Psoas muscle (tissue), 8 donors: ENCODE measurements at places on chromosomes 5 and 9.

DNA sequence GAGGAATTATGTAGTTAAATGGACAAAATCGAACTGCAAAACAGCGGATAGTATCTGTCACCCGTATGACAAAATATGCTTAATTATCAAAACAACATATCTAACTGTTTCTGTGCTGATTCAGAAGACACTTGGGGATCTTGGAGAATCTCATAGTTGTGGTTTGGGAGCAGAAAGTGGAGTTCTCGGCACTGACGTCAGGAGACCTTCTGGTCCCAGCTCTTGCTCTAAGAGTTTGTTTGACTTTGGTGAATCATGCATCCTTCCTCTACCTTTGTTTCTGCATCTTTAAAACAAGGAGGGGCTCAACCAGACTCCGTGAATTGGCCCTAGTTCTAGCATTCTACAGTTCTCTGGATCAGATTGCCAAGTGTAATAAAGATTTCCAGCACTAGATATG, 37.0 kb upstream of the TAF1L start:
- DNase-seq: no peak

DNA sequence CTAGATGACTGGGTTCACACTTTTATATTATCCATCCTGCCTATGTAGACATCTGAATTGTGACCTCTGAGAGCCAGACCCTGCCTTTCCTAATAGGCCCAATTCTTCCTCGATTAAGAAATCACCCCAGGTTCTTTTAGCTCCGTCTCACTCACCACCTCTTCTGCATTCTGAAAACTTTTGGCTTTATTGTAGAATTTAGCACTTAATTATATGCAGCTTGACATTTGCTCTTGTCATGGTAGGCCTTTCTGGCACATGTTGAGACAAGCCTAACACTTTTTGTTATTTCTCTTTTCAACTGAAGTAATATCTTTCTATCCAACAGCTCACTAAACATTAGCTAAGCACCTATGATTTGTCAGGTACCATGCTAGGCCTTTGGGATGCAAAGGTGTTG, 163.3 kb downstream of the INSYN2B start:
- no peak for DNase-seq

GRCh38 chr9:111350556-111350955, 20.5 kb upstream of the OR2K2 start:
- no peak for DNase-seq

- DNase-seq: no peak
These were observed 83.3 kb upstream of the NEK6 start for GRCh38 chr9:124174433-124174832.

- DNase-seq: no peak
These were observed 19.8 kb upstream of the TNIP1 start for GRCh38 chr5:151100681-151101080.

DNA sequence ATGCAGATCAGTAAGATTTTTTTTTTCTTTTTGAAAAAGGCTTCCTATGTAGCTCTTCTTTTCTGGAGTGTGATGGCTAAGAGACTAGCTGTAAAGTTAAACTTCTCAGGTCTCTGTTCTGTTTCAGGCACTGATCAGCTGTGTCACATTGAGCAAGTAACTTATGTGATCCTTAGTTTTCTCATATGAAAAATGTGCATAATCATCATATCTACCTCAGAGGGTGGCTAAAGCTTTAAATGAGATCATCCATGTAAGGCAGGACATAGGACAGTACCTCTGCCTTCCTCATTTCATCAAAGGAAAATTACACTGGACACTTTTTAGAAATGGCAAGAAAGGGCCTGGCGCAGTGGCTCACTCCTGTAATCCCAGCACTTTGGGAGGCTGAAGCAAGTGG, 235.9 kb upstream of the TYRP1 start:
- no peak for DNase-seq

DNA sequence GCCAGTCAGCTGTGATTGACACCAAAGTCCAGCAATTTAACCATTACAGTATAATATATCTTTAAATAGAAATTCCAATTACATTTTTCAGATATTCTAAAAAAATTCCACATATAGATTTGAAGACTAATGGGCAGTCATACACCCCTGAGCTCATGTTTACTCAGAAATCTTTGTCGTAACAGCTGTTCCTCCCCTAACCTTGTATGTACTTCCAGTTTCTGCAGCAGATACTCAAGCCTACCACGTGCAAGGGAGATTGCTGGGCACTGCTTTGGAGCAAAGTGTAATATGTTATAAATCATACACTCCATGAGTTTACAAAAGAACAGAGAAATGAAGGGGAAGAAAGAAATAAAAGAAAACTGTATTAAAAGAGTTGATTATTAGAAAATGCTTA, 241.2 kb downstream of the TRIM32 start:
- no peak for DNase-seq

DNA sequence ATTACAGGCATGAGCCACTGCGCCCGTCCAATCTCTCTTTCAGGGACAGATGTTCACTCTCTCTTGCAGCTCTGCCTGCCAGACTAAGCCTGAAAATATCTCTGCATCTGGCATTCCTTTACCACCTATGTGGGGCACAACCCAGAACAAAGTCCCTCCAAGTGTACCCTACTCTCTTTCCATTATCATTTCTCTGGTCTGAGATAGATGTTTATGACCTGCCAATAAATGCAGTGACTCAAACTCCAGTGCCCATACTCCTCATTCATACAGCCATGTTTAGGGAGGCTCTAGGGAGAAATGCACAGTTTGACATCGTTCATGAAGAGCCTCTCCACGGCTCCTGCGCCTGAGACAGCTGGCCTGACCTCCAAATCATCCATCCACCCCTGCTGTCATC, at the start of gene BTNL3:
Gene BTNL3, plus strand, starts transcription at position 255 of the 400 bp plus-strand sequence. CDS start 183 bp downstream, outside the sequence.
- no peak for DNase-seq

GRCh38 chr5:1190837-1191239, 10.6 kb upstream of the SLC6A19 start:
- DNase-seq: peak; percentile 28

- no peak for DNase-seq
These were observed 60.9 kb upstream of the CHD1 start for GRCh38 chr5:98989727-98990126.

DNA sequence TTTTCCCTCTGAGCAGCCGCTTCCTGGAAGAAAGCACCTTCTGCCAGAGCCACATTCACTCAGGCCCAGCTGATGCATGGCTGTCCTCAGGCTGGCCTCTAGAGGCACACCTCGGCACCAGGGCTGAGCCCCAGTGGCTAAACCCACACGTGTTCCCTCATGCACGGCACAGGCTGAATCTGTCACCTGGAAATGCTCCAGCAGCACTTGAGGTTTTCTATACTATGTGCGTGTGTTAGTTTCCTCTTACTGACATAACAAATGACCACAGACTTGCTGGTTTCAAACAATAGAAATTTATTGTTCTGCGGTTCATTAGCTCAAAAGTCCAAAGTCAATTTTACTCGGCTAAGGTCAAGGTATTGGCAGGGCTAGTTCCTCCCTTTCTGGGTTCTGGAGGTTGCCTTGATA, 141.4 kb downstream of the LRRC70 start:
- DNase-seq: no peak

- no peak for DNase-seq
These were observed 46.2 kb downstream of the GALNT10 start for GRCh38 chr5:154236536-154237375.

GRCh38 chr9:116656977-116657376, 30.1 kb upstream of the TRIM32 start:
- DNase-seq: no peak

- no peak for DNase-seq
These were observed 27.0 kb downstream of the ERAP2 start for GRCh38 chr5:96903300-96903699.

DNA sequence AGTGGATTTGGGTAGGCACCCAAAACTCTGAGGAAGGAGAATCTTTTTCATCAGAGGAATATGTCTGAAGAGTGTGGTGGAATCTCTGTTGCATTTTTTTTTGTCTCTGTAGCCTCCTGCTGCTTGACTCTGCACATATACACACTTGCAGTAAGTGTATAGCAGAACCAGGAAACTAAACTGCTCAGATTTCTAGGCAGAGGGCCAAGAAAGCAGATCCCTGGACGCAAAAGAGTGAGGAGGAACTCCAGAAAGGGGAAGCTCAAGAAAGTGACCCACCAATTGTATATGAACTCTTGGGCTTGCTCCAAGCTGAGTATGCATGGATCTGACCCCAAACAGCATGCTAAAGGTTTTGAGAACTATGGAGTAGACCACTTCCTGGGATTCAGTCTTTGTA, 181.8 kb downstream of the GADD45G start:
- DNase-seq: no peak

- no peak for DNase-seq
These were observed 110.1 kb downstream of the MVB12B start for GRCh38 chr9:126436545-126437267.

GRCh38 chr9:93133681-93134014, 403 bp downstream of the NINJ1 start:
- peak; percentile 82 for DNase-seq

DNA sequence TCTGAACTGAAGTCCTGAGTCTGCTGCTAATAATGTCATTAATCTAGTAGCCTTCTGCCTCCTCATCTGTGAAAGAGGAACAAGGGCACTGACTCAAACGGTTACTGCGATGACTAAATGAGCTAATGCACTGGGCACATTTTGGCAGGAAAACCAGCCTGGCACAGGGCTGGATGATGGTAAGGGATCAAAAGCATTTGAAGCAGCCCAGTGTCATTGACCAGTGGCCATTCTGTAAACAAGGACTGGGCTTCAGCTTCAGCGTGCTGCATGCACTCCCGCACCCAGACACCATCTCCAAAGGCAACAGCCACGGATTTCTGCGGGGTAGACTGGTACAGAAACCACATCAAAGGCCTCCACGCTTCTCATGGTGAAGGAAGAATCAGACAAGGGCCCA, 8.0 kb downstream of the GCNT4 start:
- peak; percentile 22 for DNase-seq

GRCh38 chr5:126984632-126985031, 45.7 kb downstream of the MARCHF3 start:
- DNase-seq: no peak

- no peak for DNase-seq
These were observed 290.1 kb upstream of the CDH9 start for GRCh38 chr5:27328480-27328879.

GRCh38 chr9:133781828-133782135, 43.6 kb upstream of the SARDH start:
- DNase-seq: peak; percentile 35

- DNase-seq: no peak
These were observed 169.8 kb upstream of the STK32A start for GRCh38 chr5:147065071-147065470.

DNA sequence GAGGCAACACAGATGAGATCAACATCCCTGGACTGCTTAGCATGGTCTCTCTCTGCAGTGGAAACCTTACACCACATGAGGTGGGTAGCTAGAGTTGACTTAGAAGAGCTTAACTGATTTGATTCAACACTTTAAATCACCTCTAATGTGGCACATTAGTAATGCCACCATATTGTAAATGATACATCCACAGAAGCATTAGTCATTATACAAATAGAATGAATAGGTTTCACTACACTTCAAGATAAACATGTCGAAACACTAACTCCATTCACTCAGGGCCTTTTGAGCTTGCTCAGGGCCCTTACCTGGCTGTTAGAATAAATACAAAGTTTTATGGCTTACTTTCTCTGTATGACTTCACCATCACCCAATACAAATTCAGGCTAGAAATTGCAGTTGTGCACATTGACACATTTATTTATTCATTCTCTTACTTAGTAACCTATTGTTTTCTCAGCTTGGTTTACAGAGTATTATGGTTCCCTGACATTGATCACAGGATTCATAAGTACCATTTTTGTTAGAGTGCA, 9.3 kb upstream of the SMAD5 start:
- DNase-seq: no peak

DNA sequence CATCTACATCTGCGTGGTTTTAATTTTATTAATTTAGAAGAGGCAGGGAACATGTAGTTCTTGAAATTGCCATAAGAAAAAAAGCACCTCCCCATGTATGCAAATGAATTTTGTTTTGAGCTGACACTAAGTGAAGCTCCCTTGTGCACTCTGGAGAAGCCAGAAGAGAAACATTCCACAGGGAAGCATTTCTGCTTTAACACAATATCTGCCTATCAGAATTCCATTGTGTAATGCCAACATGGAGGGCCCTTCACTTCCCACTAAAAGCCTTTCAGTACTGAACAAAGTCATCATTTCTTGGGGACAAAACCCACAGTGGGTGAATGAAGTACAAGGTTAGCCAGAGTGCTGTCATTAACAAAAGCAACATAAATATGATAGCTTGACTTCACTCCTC, 59.7 kb downstream of the PRELID2 start:
- DNase-seq: no peak

DNA sequence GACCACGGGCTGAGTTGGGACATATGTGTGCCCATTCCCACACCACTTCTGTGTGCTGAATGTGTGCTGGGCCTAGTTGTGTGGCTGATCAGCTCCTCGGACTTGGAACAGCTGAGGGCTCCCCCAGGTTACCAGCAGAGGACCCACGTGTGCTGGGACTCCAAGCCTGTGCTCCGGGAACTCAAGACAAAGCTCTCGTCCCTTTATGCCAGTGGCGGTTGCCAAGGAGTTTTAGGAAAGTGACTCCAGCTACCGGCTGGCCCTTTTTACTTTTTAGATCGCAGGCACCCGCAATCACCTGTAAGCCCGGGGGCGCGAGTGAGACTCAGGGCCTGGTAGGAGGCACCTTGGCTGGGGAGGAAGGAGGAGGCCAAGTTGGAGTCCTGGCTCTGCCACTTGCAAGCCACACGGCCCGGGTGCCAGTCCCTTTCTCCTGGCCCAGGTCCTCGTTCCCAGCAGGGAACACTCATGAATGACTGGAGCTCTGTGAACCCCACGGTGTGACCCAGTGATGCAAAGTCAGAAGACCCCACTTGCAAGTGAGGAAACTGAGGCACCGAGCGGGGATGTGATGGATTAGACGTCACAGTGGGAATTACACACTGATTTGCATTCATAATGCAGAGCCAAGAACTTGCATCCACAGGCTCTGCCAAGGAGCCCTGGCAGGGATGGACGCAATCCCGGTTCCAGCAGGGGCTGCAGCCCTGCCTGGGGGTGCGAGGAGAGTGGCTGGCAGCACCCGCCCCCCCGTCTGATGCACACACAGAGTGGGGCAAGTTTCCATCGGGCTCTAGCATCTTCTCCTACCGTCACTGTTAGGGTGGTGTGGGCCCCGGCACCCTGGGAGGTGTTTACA, 26.9 kb downstream of the CRB2 start:
- no peak for DNase-seq

- no peak for DNase-seq
These were observed 1273.0 kb downstream of the EFNA5 start for GRCh38 chr5:106397700-106398099.

- no peak for DNase-seq
These were observed 3.7 kb downstream of the HCN1 start for GRCh38 chr5:45692481-45692880.

- DNase-seq: no peak
These were observed 266.5 kb upstream of the ADAMTS16 start for GRCh38 chr5:4873652-4874051.
